ENCODE measurements at places on chromosomes 3 and 15.

- DNase-seq, result no peak
Measured at GRCh38 chr3:5053021-5053831, 68.9 kb upstream of the ARL8B start.

GRCh38 chr3:189372243-189372642 is 200.5 kb downstream of the TPRG1 start:
- DNase-seq, result no peak

GRCh38 chr3:197027896-197028727 is 1.5 kb downstream of the MELTF start:
- no peak for DNase-seq

GRCh38 chr3:182473191-182473710 is 320.1 kb upstream of the ATP11B start:
- no peak for DNase-seq

GRCh38 chr15:87707566-87708130 is 548.9 kb downstream of the NTRK3 start:
- no peak for DNase-seq

- no peak for DNase-seq
Measured at GRCh38 chr3:121979734-121980449, 42.2 kb downstream of the ILDR1 start.

GRCh38 chr3:37765591-37766488 is 95.8 kb upstream of the CTDSPL start:
- DNase-seq, result no peak

GRCh38 chr3:39108200-39108710 is 775 bp downstream of the TTC21A start:
- no peak for DNase-seq

- DNase-seq, result no peak
Measured at GRCh38 chr3:184946917-184947316, 135.0 kb downstream of the VPS8 start.

GRCh38 chr15:31223478-31224350 is 102.9 kb upstream of the KLF13 start:
- no peak for DNase-seq

DNA sequence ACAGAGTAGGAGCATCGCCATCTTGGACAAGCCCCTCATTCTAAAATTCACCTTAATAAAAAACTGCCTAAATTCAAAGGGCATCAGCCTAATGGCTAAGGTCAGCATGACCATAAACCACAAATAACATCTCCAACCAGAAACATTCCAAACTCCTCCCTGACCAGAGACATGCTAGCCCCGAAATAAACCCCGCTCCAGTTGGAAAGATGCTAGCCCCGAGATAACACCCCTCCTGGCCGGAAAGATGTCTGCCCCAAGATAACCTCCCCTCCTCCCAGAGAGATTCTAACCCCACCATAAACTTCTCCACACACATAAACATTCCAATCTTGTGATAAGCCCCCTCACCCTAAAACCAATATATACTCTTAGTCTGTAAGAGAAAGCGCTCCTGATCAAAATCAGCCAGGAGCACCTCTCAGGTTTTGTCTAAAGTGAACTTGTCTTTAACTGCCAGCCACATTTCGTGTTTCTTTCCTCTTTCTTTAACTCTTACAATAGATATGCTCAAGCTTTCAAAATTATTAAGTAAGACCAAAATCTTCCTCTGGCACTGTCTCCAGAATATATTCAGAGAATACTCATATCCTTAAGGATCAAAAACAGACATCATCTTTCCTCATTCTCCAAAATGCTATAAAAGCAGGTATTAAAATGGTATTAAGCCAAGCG is 104.1 kb downstream of the GSK3B start:
- DNase-seq, result no peak

- DNase-seq, result no peak
Measured at GRCh38 chr15:39736412-39737195, 46.0 kb downstream of the FSIP1 start.

DNA sequence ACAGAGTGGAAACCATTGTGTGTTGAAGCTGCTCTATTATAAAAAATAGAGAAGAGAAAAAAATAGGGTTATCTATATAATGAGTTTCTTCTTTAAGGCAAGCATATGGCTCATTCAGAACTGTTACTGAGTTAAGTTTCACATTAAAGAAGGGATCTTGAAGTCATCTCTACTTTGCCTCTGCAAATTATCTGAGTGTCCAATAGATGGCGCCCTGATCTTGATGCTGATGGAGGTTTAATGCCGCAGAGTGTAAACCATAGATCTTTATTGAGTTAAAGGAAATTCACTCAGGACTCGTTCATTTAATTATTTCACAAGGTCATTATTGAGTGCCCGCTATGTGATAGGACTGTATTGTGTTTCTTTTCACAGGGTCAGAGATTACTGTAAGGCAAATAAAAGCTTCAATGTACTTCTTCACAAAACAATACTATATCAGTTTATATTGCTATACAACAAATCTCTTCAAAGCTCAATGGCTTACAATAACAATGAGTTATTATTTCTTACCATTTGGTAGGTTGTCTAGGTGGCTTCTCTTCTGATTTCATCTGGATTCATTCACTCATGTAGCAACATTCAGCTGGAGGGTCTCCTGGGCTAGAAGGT is 171.4 kb downstream of the NSUN3 start:
- DNase-seq, result no peak

- DNase-seq, result no peak
Measured at GRCh38 chr15:57948351-57949289, 116.9 kb downstream of the ALDH1A2 start.

DNA sequence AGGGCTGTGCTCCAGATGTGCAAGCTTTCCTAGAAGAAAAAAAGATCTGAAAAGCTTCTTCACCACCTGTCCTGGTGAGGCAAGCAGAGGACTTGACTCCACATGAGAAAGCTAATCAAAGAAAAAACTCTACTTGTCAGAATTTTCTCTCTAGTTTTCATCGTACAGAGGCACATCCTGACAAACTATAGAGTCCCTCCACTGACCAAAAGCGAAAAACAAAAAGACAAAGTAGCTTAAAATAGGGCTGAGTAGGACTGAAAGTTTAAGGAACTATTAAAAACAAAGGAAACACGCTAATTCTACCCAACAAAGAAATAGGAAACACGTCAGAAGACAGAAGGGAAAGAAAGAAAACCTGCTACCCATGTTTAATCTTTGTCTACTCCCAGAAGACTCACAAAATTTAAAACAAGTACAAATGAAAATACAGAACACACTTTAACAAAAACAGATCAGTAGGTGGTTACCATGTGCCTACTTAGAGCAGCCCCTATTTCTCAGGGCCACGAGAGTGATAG is 26.5 kb downstream of the NANOGP8 start:
- no peak for DNase-seq

DNA sequence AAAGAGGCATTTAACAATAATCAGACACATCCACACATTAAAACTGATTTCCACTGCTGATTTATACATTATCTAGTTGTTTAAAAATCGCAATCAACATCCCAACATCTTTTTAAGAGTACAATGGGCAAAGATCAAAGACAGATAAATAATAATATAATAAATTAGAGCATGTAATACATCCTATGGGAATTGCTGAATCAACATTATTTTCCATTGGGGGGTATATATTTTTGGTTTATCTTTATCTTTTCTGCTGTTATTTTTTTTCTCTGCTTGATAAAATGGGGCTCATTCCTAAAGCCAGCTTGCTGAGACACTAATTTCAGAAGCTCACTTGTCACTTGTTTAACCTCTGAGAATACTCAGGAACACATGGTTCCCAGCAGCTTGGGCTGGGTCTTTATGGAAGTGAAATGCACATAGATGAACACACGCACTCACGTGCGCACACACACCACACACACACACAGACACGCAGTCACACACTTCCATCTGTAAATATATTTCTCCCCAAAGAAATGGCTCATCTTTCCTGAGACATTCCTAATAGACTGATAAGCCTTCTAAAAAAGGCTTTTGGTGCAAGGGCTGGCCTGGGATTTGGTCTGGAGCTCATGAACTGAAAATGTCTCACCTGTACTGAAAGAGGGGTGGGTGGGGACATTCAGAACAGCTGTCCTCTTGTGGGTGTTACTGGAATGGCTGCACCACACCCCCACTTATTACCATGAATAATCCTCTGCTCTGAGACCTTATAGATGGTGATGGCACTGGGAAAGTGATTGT is 3.5 kb upstream of the PPIB start:
- DNase-seq, result no peak
